Left kidney (tissue), 8 donors: ENCODE measurements at places on chromosomes 3 and 15. TPM values are rescaled to one million over a fixed set of nuclear protein-coding genes. Genes with fewer than 3 reads are reported as not detected.

The ATP13A5 gene
- polyA plus RNA-seq = 0.22 TPM

The STRIT1 gene
- polyA plus RNA-seq = 1.5 TPM

The UBE3A gene
- 120 TPM for polyA plus RNA-seq

The CCDC33 gene
- polyA plus RNA-seq = 9.0 TPM

The PLA2G4E gene
- polyA plus RNA-seq = not detected

The ADPRH gene
- polyA plus RNA-seq = 6.3 TPM

The ZBBX gene
- polyA plus RNA-seq = 5.7 TPM

The CLRN1 gene
- not detected for polyA plus RNA-seq

The ZPLD1 gene
- 0.60 TPM for polyA plus RNA-seq

The ZKSCAN7 gene
- polyA plus RNA-seq = 19.4 TPM
